ENCODE measurements at places on chromosomes 2 and 18.

- DNase-seq = no peak
These were observed 143.7 kb downstream of the ATL2 start for GRCh38 chr2:38233231-38233983.

DNA sequence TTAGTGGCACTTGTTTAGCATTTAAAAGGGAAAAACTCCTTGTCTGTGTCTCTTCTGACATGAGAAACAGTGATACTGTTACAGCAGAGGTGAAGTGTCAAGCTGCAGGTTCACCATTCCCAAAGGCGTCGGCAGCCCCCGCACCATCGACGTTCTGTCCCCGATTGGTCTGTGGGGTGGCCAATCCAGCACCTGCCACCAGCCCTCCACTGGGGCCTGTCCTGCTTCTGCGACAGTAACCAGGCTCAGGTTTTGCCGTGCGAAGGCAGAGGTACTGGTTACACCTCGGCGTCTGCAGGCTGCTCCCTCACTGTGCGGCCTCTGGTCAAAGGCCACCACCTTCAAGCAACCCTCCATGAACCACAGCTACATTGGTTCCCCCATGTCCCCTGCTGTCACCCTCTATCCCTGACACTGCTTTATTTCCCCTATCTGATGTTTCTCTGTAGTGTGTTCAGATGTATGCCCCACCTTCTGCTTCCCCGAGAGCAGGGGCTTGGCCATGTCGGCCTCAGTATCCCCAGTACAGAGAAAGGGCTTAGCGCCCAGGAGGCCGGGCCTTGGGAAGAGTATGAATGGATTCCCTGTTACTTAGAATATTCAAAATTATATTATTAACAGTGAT lies 8.6 kb upstream of the ESPNL start:
- no peak for DNase-seq

DNA sequence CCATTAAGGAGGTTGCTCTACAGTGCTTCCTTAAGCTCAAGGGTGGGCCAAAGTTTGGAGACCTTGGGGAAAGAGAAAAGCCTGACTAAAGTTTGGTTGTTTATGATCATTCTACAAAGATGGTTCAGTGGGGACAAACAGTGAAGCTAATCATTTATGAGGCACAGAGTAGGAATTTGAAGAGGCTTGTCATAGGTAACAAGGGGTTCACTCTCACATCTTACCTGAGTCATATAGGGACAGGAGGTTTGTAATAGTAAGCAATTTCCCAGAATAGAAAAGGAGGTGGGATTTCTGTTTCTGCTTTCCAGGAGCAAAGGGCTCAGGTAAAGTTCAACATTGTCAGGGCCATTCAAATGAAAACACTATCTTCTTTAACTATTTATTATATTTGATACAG lies 787.9 kb downstream of the CPS1 start:
- no peak for DNase-seq

DNA sequence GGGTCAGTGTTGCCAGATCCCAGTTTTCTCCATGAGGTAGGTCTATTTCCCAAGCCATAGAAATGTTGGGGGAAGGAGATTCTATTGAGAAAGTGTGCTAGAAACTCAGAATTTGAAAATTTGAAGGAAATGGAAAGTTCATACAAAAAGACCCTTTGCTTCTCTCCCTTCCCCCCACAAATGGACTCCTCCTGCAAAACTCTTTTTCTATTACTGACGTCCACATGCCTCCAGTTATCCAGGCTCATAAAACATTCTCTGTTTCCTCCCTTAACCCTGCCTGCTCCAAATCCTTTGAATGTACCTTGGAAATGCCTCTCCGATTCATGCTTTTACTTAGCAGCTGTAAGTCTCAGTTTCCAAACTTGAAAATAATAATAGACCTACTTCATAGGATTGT lies 237.5 kb upstream of the TNP1 start:
- DNase-seq = no peak

GRCh38 chr2:224354632-224355211 lies 47.2 kb downstream of the FAM124B start:
- no peak for DNase-seq

DNA sequence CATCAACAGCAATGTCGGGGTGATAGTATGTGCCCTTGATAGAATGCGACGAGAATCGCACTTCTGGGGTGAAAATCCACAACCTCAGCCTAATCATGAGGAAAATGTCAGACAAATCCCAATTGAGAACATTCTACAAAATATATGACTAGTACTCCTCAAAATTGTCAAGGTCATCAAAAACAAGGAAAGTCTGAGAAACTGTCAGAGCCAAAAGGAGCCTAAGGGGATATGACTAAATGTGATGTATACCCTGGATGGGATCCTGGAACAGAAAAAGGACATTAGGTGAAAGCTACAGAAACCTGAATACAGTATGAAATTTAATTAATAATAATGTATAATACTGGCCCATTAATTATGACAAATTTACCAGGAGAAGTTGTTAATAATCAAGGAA lies 7.6 kb upstream of the CACNB4 start:
- DNase-seq = no peak

DNA sequence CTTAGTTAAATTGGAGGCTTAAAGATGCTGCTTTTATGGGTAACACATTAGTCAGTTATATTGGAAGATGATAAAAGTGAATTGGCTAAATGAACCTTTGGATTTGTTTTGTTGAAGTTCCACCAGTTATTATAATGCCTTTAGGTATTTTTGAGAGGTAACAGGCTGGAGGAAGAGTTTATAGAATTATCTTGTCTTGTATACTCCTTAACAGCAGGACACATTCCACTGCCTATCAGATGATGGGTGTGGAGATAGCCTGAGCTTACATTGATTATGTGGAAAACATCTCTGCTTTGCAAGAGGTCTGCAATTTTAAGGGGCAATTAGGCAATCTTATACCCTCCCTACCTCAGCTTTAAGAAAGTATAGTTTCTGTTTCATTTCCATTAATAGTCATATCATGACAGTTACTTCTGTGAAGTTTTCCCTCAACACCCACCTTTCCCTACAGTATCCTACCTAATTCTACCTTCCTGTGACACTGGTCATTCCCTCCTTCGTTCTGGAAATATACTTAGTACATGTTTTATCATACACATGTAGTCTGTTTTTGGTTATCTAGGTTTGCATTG lies 403.7 kb upstream of the SPRED2 start:
- no peak for DNase-seq

- no peak for DNase-seq
These were observed 20.0 kb downstream of the SFTPB start for GRCh38 chr2:85647823-85648526.

GRCh38 chr2:52083214-52083613 lies 1051.3 kb upstream of the NRXN1 start:
- no peak for DNase-seq

DNA sequence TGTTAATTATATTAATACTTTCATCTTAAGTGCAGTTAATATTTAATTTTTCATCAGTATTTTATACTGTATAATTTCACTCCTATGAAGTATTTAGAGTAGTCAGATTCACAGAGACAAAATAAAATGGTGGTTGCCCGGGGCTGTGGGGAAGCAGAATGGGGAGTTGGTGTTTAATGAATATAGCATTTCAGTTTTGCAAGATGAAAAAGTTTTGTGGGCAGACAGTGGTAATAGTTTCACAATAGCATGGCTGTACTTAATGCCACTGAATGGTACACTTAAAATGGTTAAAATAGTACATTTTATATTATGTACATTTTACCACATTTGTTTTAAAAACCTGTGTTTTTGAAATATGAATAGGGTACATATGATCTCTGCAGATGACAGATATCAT lies 31.2 kb downstream of the CFAP221 start:
- DNase-seq = no peak

GRCh38 chr2:101479810-101480209 lies 4.9 kb upstream of the RFX8 start:
- no peak for DNase-seq

GRCh38 chr2:69309351-69310110 lies 77.5 kb downstream of the GFPT1 start:
- no peak for DNase-seq

- DNase-seq = no peak
These were observed 24.9 kb downstream of the HADHB start for GRCh38 chr2:26269571-26270158.

DNA sequence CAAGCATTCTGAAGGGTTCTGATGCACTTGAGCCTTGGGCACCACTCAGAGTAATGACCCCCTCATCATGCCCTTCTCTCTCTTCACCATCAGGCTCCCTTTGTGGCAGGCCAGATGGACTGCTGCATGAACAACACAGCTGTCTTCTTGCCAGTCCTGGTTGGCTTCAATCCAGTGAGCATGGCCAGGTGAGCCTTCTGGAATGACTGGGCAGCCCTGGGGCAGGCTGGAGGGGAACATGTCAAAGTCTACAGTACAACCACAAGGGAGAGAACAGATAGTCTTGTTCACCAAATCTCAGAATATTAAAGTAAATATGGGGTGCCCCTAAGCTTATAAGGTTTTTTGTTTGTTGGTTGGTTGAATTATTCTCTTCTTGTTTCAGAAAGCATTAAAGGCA lies 4.4 kb downstream of the GCKR start:
- no peak for DNase-seq

DNA sequence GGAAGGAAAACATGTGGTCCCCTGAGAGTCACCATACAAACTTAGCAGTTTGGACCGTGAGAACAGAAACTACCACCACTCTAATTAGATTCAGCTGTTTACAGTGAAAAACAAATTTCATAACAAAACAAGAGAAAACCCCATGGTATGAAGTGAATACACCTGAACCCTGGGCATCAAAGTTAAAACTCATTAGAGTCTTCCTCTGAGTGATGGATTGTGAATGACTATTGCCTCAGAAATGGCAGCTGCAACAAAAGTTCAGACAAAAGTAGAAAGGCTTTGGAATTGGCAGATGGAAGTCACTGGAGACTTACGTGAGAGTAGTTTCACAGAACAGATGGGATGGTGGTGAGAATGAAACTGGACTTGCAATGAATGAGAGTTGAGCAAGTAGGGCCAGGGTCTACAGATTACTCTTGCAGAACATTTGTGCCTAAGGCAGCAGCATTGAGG lies 98.0 kb downstream of the AAK1 start:
- no peak for DNase-seq

- no peak for DNase-seq
These were observed 51.6 kb upstream of the ZNF532 start for GRCh38 chr18:58813105-58813504.

DNA sequence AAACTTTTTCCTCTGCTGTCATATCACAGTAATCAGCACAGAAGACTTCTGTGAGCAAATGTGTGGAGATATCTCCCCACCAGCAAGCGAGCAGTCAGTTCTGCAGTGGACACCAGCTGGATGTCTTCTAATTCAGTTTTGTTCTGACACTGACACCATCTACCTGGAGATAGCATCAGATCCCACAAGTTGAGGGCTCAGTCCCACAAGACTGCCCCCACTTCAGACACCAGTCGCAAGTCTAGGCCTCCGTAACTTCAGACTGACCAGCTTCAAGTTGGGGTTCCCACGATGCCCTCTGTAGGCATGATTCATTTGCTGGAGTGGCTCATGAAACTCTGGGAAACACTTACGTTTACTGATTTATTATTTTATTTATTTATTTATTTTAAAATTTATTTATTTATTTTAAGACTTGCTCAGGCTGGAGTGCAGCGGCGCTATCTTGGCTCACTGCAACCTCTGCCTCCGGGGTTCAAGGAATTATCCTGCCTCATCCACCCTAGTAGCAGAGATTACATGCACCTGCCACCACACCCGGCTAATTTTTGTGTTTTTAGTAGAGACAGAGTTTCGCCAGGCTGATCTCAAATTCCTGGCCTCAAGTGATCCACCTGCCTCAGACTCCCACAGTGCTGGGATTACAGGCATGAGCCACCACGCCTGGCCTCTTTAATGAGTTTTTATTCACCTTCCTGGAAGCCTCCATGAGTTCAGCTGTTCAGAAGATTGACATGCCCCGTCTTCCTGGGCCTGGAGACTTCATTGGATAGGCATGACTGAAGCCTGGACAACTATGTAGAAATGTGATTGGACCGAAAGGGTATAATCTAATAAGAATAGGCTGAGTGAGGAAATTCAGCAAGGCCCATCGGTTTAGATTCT lies 55.7 kb downstream of the PAPOLG start:
- no peak for DNase-seq

GRCh38 chr2:184743096-184743495 lies 144.8 kb downstream of the ZNF804A start:
- DNase-seq = no peak

- DNase-seq = peak; percentile 88
These were observed 7.7 kb upstream of the COL6A3 start for GRCh38 chr2:237421542-237422116.

- no peak for DNase-seq
These were observed 221.9 kb downstream of the DYSF start for GRCh38 chr2:71675296-71675695.

GRCh38 chr2:231687133-231687852 lies 21.0 kb upstream of the PTMA start:
- DNase-seq = peak; percentile 78

GRCh38 chr18:23870676-23871380 lies 143.7 kb upstream of the TTC39C start:
- DNase-seq = no peak

GRCh38 chr18:29753379-29753778 lies 1289.2 kb downstream of the DSC3 start:
- DNase-seq = no peak

GRCh38 chr2:24920098-24920808 lies at the start of gene ADCY3:
TSS of gene ADCY3 (minus strand) at chr2:24920237. CDS start at chr2:24918987, 1,250 bp downstream.
- peak; percentile 78 for DNase-seq

- no peak for DNase-seq
These were observed 46.4 kb upstream of the ACKR3 start for GRCh38 chr2:236523249-236523648.

DNA sequence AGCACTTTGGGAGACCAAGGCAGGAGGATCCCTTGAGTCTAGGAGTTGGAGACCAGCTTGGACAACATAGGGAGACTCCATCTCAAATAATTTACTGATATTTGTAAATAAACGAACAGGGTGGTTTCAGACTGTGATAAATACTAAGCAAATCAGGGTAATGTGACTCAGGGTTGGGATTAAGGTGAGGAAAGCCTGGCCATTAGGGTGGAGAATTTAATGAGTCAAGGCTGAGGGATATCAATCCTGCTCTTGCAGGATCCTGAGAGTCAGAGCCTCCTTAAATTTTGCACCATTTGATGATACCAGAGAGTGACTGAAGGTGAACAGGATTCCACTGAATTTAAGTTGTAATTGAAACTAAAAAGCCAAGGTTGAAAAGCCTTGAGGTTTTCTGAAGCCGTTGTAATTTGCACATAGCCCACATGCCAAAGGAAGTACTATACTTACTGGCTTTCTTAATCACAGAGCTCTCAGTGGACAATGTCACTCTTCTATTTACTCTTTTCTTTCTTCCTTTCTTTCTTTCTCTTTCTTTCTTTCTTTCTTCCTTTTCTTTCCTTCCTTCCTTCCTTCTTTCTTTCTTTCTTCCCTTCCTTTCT lies 28.6 kb upstream of the AP1S3 start:
- no peak for DNase-seq

GRCh38 chr18:11121443-11121849 lies 27.9 kb downstream of the PIEZO2 start:
- DNase-seq = no peak

DNA sequence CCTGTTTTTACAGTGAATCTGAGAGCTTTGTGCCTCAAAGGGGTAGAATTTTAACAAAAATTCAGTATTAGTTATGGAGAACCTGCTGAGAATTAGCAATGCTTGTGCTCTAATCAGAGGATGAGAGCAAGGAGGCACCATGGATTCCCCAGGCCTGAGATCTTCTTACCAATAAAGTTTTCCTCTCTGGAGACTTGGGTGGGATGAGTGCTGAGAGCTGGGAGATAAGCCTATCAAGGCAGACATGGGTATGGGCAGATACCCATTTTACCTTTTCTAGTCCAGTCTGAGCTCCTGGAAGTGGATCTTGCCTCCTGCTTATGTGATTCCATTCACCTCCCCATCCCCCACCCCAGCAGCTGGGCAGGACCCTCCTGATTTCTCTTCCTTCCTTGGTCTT lies 53.9 kb downstream of the BMP10 start:
- no peak for DNase-seq

GRCh38 chr2:25215948-25216679 lies 47.7 kb upstream of the POMC start:
- DNase-seq = peak; percentile 82
